Right forelimb (tissue), 1 donor: ENCODE measurements at places on chromosomes 3 and 15.

- DNase-seq: peak; percentile 38
These were observed 22.8 kb downstream of the MINDY2 start for GRCh38 chr15:58793862-58794261.

- DNase-seq: no peak
These were observed 39.1 kb upstream of the LIPC start for GRCh38 chr15:58392611-58393161.

GRCh38 chr3:53730576-53730975, 115.6 kb downstream of the CHDH start:
- peak; percentile 61 for DNase-seq

DNA sequence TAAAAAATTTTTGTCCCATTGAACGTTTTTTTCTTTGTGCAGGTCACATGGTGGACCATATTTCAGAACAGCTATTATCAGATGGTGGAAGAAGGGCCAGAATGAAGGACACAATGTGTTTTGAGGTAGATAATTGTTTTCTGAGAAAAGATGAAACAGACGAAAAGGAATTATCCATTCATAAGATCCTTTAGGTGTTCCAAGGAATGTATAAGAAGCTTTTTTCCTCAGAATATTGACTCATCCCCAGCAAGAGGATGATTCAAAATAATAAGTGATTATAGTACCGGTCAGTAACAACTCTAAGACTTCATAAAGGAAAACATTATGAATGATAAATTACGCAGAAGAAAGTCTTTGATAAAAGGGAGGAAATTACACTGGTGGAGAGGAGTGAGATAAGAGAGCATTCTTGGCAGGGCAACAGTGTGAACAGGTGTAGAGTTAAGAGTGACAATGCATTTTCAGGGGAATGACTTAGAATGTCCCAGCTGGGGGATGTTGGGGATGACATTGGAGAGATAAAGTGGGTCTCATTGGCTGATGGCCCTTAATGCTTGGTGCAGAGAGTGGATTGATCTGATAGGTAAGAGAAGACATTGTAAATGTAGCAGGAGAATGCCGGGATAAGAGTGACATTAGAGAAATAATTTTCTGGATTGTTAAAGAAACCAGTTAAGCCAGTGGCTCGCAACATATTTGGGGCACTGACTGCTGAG, 27.0 kb upstream of the AQP9 start:
- DNase-seq: no peak

- no peak for DNase-seq
These were observed 3.0 kb upstream of the TLNRD1 start for GRCh38 chr15:80997692-80998091.

DNA sequence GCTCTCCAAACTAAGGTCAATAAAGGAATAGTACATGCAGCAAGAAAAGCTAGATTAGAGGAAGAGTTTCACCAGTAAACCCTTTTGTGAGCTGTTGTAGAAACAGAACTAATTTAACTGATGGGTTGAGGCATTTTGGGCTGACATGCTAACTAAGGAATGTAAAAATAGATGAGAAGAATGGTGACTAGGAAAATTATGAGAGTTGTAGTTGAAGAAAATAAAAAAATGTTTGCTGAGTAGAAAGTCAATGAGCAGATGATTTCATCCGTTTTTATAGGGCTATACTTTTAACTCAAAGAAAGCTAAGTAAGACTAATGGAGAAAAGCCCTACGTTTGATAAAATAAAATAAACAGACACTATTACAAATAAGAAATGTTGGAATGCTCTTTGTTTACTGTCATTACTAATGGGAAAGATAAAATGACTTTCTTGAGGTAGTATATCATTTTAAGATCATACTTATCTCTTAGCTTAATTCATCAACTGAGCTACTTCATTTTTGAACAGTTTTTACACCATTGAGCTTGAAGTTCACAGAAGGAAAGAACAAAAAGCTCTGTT, 209.4 kb upstream of the DPH6 start:
- no peak for DNase-seq

- DNase-seq: no peak
These were observed 83.6 kb upstream of the C3orf80 start for GRCh38 chr3:160141485-160142185.

GRCh38 chr15:73239564-73240215, 129.1 kb downstream of the HCN4 start:
- DNase-seq: no peak
